ENCODE measurements at places on chromosomes 2 and 18.

DNA sequence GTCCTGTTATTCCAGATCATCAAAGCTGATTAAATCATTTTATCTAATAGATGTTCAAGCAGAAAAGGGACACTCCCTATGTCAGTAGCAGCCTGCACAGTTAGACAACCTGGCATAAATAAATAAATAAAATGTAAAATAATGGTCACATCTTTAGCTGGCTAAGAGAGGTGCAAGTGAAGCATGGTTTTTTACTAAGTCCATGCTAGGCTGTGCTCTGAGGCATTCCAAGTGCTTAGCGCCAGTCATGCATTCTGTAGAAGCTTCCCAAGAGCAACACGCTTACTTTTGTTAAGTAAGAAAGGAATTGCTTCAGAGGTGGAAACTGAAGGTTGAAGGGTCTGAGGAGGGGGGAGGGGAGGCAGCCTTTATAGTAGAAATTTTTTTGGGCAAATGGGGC is 351.2 kb downstream of the CDH2 start:
- DNase-seq = no peak

DNA sequence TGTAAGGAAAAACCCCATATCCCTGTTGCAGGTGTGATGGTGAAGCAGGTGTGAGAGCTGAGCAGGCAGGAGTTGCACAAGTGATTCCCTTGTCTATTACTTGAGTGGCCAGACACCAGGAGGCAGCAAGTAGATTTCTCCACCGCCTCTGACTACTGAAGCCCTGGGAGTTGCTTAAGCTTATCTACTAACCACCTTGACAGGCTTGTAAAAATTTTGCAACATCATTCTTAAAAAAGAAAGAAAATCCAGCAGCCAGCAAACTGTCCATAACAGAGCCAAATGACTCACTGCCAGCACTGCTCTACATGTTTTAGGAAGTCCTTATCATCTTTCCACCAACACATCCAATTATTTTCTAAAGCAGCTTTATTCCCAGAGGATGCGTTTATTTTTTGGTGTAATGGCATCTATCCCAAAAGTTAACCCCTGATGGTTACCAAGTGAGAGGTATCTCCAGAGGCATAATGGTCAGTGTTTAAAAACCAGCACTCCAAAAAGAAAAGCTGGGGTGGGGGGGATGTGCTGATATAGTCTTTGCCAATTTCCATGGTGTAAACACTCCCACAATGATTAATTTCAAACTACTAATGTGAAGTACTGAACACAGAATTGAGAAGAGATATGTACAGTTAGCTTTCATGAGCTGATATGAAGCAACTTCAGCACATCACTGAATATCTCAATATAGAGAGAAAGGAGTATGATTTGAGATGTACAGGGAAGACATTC is 16.3 kb upstream of the GPR39 start:
- DNase-seq = no peak

- DNase-seq = no peak
Measured at GRCh38 chr2:128041561-128041960, 13.7 kb upstream of the SAP130 start.

DNA sequence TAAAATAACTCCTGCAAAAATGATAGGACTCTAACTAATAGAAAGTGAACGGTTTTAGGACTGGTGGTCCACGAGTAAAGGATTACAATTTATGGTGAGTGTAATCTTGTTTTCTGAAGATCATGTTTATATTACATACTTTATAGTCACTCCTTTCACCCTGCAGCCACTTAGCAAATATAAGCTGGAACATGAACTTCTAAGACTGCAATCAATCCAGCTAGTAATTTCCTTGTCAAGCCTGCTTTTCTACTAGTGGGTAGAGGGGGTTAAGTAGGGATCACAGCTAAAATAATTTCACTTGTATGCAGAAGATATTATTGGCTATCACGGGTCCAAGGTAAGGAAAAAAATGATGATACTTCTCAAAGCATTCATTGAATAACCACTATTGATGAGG is 125.5 kb upstream of the NETO1 start:
- no peak for DNase-seq

GRCh38 chr2:159882130-159882745 is 84.2 kb upstream of the CD302 start:
- DNase-seq = no peak

Measured in kidney epithelial cell (primary cell).